Suprapubic skin (tissue), 4 donors: ENCODE measurements at places on chromosomes 5 and 9. TPM values are rescaled to one million over a fixed set of nuclear protein-coding genes. Genes with fewer than 3 reads are reported as not detected.

- DNase-seq, result no peak
These were observed 29.8 kb downstream of the HMGCR start for GRCh38 chr5:75366787-75367186.

DNA sequence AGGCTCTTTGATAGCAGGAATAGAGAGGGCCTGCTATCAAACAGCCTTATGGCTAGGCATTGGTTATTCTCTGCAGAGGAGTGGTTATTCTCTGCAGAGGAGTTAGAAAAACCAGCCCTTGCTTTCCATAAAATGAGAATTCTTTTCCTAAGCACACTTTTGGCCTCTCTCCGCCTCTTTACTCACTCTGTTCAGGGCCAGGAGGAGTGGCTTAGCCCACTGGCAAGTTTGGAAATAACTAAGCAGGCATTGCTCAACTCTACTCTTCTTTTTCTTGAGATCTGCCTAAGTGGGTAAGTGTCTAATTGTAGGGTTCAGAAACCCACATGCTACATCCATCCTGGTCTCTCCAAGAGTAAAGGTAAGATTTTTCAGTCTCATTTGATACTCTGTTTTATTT lies 341.7 kb downstream of the KIAA0825 start:
- no peak for DNase-seq

DNA sequence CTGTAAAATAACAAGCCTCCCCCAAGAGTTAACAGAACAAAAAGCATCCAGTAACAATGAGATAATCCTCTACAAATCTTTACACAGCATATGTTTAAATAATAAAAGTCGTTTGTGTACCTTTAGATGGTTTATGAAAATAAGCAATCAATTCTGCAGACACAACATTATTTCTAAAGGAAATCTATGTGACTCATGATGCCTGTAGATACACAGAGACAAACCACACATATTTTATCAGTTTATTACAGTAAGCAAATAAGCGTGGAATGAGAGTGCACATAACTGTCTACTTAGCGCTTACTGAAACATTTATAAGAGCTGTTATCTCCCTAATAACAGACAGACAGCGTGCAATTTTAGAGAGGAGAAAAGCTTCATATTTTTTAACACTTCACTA lies 243.6 kb downstream of the AP3B1 start:
- no peak for DNase-seq

DNA sequence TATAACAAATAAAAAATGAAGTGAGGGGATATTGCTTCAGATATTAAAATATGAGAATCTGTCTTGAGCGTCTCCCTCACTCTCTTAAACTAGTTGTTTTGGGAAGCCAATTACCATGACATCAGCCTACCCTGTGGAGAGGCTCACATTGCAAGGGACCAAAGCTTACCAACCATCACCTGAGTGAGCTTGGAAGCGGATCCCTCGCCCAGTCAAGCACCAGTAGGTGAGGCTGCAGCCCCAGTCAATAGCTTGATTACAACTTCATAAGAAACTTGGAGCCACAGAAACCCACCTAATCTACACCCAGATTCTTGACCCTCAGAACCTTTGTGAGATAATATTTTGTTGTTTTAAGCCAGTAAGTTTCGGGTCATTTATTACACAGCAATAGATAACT lies 206.2 kb downstream of the CEMIP2 start:
- no peak for DNase-seq

- no peak for DNase-seq
These were observed 187.6 kb downstream of the COMMD10 start for GRCh38 chr5:116272281-116272941.

DNA sequence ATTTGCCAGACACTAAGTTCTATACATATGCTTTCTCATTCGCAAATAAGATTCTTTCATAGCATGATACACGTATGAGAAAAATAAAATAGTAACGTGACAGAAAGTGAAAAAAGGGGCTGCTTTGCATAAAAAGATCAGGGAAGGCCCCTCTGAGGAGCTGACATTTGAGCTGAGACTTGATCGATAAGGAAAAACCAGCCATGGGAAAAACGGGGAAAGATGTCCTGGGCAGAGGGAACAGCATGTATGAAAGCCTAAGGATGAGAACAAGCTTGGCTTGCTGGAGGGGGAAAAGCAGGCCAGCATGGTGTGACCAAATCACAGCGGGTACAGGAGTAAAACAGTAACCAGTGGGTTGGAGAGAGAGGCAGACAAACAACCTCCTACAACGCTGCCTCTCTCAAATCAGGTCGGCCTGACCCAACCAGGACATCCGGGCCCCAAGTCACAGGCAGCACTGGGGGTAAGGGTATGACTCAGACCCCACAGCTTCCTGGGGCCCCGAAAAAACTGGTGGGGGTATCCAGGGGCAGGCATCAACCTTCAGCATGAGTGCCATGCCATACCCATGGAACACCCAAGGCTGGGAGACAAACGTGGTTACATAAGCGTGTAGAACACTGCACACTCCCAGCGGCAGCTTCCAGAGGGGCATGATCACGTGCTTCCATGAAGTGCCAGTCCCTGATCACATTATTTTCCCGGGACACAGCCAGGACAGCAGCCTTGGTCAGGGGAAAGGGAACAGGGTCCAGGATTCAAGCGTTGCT lies 2.2 kb downstream of the TNIP1 start:
- no peak for DNase-seq

The NR2F1 gene
- 1.9 TPM for total RNA-seq

The PRDM9 gene
- not detected for total RNA-seq

DNA sequence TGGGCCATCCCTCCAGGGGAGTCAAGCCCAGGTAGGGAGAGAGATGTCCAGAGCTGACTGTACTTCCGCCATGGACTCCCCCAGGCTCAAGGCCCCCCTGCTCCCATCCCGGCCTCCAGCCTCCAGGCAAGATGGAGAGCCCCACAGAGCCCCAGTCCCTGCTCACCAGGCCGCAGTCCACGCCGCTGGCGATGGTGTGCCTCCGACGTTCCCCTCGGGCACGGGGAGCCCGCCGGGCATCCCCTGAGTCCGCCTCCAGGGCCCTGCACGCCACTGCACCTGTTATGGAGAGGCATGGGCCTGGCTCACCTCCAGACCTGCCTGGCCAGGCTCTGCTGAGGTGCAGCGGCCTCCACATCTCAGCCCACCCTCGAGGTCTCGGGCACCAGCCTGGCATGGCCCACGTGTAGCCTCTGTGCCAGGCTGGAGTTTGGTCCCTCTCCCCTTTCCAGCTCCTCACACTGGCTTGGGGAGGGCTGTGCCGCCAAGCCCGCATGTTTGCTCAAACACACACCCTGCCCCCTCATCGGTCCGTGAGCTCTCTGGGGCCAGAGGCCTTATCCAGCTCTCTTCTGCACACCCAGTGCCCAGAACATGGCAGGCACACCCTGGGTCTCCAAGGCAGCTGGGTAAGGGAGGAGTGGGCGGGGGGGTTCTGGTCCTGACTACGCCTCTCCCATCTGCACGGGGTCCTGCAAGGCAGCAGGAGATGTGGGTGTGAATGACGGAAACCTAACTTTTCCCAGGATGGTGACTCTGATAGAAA lies 4.1 kb downstream of the SAPCD2 start:
- no peak for DNase-seq

DNA sequence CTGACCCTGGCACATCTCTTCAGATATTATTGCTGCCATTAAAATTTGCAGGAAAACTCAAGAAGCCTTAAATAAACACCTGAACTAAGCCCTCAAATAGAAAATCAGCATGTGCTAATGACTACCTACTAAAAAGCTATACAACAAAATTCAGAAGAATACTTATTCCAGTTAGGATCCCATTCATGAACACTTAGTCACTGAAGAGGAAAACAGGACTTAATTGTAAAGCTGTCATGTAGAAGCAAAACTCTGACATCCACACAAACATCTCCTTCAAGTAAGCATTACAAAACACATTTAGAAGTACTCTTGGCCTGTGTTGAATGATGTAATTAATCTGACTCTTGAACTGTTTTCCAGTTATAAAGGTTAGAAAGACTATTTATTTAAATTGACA lies 19.9 kb downstream of the ELL2 start:
- no peak for DNase-seq

GRCh38 chr5:119302916-119303897 lies 52.6 kb upstream of the TNFAIP8 start:
- no peak for DNase-seq

The TAF1L gene
- total RNA-seq, result 0.24 TPM

GRCh38 chr5:68060382-68060781 lies 155.2 kb upstream of the PIK3R1 start:
- DNase-seq, result no peak

The UGT3A1 gene
- 0.13 TPM for total RNA-seq

DNA sequence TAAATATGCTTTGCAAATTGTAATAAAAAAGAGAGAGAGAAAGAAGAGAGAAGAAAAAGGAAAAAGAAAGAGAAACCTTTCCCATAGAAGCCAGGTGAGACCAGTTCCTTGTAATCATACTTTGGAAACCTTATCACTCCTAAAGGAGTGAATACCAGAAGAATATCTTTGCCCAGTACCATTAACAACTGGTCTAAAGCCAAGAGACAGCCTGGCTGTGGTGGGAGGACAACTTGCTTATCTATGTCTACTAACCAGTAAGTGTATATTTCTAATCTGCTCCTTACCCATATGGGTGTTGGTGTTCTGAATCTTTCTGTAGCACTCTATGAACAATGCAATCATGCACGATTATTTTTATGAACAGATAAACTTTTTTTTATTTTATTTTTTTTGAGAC lies 10.5 kb upstream of the TXN start:
- no peak for DNase-seq

The ERMP1 gene
- total RNA-seq, result 21.4 TPM

- DNase-seq, result no peak
These were observed 219.6 kb downstream of the ADAMTS6 start for GRCh38 chr5:65262096-65262495.

The CDC20B gene
- not detected for total RNA-seq

The BAAT gene
- total RNA-seq, result not detected

GRCh38 chr5:102200861-102201260 lies 95.2 kb downstream of the SLCO4C1 start:
- no peak for DNase-seq

DNA sequence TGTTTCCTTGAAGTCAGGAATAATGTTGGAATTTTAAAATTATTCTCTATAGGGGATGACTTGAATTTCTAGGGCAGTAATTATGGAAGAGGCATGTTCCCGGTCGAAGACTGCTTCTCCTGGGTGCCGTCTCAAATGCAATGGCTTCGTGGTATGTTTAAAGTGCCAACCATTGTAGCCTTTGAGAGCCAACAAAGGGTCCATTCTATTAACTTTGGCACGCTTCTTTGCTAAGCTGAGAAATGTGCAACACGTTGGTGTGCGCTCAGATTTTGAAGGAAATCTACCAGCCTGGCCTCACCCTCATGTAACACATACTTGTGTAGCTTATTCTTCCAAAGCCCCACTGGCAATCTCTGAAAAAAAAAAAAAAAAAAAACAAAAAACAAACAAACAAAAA lies 221.2 kb upstream of the ANKH start:
- DNase-seq, result no peak

DNA sequence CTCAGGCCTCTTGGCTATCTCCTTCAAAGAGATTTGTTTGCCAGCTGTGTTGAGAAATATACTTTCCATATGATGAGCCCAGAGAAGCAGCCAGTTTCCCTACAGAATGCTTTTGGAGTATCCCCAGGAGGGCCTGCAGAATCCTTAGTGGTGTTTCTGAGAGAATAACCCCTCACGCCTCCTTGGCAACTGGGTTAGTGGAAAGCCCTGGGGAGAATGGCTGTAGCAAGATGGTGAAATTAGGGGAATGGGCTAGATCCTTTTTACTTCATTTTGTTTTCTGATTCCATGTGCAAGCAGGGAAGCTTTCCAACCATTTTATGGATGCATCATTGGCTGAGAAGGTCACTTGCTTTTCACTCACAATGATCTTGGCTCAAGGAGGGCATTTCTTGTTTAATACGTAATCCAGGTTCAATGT lies 364.6 kb downstream of the DMRT2 start:
- no peak for DNase-seq

- DNase-seq, result no peak
These were observed 61.5 kb upstream of the RNU6ATAC start for GRCh38 chr9:134225816-134226215.
